EH (cell line): ENCODE measurements at places on chromosomes 12 and 14.
A peak's percentile ranks its signal among the peaks of the same experiment; 100 is the strongest.

DNA sequence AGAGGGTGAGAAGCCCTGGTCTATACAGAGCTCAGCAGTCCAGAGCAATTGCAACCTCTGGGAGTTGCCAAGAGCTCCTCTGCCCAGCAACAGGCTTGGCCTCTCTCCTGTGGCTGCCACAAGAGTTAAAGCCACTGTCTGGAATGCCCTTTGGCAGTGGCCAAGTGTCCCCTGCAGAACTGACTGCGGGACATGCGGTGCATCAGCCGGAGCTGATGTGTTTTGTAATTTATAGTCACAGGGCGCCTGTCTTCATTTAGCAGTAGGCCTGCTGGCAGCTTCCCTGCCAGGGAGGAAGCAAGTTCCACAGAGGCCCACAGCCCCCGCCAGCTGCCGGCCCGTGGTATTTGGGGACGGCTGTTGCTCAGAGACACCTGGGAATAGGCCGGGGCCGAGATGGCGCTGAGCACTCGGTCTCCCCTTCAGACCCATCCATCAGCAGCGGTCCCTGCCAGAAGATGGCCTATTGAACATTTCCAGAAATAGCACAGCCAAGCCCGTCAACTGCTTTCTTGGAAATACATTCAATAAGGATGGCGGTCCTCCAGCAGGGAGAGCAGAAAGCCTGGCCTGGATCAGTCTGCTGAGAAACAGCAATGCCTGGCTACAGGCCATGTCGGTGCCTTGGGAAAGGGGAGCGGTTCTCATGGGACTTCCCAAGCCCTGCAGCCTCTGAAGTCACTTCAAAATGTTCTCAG, 217.4 kb downstream of the CRADD start:
- DNase-seq, result peak; percentile 80

DNA sequence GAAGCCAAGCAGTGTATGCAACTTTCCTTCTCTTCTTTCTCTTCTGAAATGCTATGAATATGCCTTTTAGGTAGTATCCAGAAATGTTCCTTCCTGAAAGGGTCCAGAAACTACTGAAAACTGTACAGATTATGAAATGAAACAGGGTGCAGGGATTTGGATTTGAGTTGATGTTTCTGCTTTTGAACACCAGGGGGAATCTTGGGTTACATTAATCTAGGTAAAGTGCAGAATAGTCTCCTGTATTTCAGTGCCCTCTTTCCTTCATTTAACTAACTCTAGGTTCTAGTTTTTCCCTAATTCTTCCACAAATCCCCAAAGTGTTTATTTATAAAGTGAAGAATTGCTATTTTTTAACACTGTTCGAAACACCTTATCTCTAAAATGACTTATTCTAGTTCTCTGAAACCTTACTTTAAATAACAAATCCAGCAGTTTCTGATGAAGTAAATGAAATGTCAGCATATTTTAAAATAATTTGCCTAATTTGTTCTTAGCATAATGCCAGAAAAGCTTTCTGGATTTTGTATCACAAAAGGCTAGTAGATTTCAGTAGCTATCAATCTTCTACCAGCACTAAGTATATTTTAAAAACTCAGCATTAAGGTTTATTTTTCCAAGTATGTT, 111.9 kb downstream of the LRRK2 start:
- peak; percentile 17 for DNase-seq

DNA sequence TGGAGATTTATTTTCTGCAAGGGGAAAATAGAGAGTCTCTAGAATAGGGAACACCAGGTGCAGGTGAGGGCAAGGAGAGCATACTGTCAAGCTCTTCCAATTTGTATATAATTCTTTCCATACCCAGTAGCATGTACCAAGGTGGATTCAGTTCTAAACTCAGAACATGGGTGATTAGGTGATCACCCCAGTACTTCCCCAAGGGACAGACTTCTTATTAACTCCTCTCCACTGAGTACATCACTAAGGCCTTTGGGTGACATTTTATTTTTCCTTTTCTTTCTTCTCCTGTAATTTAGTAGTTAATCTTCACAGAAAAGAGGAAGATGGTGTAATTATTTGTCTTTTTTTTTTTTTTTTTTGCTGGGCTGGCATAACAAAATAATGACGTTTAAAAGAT, 54.2 kb downstream of the DIP2B start:
- DNase-seq, result no peak

- no peak for DNase-seq
Measured at GRCh38 chr12:113064395-113065125, 8.0 kb downstream of the DTX1 start.

- DNase-seq, result no peak
Measured at GRCh38 chr12:19128485-19128884, 1.0 kb upstream of the PLEKHA5 start.

GRCh38 chr12:56529656-56530055, 8.0 kb downstream of the RBMS2 start:
- DNase-seq, result peak; percentile 20

DNA sequence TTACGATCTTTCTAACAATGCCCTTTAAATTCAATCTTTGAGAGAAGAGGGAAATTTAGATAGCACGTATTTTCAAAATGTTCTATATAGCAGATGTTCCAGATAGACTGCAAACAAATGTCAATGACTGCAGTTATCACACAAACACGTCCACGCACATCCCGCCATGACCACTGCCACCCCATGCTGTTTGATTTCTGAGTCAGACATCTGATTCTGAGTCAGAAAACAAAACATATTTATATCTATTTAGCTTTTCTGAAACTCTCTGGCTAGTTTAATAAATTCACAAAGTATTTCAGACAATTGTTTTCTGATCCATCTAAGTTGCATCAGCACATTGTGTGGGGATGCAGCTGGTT, 105.9 kb upstream of the BCAT1 start:
- peak; percentile 9 for DNase-seq

DNA sequence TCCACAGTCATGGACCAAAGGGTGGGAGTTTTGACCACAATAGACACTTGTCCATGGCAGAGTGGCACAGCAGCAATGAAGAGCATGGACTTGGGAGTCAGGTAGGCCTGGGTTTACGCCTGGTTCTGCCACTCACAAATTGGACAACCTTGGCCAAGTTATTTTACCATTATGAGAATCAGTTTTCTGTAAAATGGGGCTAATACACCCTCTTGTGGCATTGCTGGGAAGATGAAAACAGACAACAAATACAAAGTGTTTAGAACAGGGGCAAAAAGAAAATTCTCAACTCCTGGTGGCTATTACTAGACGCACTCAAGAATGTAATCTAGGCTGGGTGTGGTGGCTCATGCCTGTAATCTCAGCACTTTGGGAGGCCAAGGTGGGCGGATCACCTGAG, 2.6 kb downstream of the C12orf43 start:
- DNase-seq, result no peak
